ENCODE measurements at places on chromosomes 4 and X.

- DNase-seq = no peak
These were observed 9.2 kb downstream of the NKX3-2 start for GRCh38 chr4:13535118-13535517.

GRCh38 chr4:42489095-42489494, 91.8 kb downstream of the SHISA3 start:
- DNase-seq = peak; percentile 62

- no peak for DNase-seq
These were observed 1.9 kb downstream of the UBL4A start for GRCh38 chrX:154484255-154485149.

DNA sequence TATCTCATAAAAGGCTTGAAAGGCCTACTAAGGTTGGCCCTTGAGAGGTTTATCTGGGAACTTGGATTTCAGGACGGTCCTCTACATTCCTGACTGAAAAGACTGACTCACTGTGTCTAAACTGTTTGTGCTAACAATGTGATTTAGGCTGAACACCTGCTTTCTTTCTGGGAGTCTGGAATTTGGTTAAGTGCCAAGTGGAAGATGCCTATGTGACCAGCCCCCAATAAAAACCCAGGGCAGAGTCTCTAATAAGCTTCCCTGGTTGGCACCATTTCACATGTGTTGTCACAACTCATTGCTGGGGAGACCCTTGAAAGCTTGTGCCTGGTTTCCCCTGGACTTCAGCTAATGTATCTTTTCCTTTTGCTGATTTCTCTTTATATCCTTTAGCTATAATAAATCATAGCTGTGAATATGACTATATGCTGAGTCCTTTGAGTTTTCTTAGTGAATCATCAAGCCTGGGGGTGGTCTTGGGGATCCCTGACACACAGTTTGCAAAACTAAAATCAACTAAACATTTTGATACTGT, 55.1 kb downstream of the GPR82 start:
- no peak for DNase-seq

DNA sequence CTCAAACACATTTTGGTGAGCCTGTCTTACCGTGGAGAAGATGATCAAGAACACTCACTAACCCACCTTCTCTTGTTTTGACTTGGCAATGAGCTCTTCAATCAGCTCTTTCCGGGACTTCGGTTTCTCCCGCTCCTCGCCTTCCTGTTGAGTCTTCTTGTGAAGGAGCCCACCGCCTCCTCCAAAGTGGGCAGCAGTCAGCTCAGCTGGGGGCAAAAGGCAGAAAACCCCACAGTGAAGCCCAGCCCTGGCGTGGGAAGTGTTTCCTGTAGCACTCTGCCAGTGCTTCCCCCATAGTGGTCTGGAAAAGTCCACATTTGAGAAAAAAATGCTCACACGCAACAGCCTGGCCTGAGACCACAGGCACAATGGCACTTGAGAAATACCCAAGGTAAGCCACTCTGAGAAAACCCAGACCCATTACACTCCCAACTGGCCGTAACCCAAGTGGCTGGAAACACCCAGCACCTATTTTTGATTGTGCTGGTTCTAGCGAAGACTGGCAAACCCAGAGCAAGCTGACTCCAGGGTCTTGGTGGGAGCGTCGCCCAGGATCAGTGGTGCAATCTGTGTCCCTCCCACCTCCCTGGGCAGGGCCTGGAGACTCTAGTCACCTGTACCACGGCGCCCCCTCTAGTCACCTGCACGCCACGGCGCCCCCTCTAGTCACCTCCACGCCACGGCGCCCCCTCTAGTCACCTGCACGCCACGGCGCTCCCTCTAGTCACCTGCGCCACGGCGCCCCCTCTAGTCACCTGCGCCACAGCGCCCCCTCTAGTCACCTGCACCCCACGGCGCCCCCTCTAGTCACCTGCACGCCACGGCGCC, 8.6 kb downstream of the NOP14 start:
- DNase-seq = peak; percentile 75

All from GM12878 (cell line).